Lung (tissue), 17 donors: ENCODE measurements at places on chromosomes 4 and X. TPM values are rescaled to one million over a fixed set of nuclear protein-coding genes. Genes with fewer than 3 reads are reported as not detected.
A peak's percentile ranks its signal among the peaks of the same experiment; 100 is the strongest.

The CC2D2A gene
- 37.0 TPM for total RNA-seq

The GLRB gene
- 1.8 TPM for total RNA-seq

The RAB9B gene
- total RNA-seq = 0.58 TPM

The SCRG1 gene
- 0.64 TPM for total RNA-seq

The USP17L28 gene
- total RNA-seq = not detected

The NSUN7 gene
- total RNA-seq = 20.5 TPM

The SYTL4 gene
- total RNA-seq = 5.6 TPM

The EFHC2 gene
- total RNA-seq = 8.3 TPM

The NLRP2B gene
- total RNA-seq = not detected

The RPL39 gene
- total RNA-seq = 662 TPM

The SPANXN3 gene
- total RNA-seq = not detected

- no peak for DNase-seq
Measured at GRCh38 chr4:161404346-161405110, 759.3 kb downstream of the FSTL5 start.

GRCh38 chr4:75248770-75249407 is 265.3 kb downstream of the RCHY1 start:
- no peak for DNase-seq

GRCh38 chrX:8044947-8045346 is 117.7 kb upstream of the PNPLA4 start:
- DNase-seq = peak; percentile 69

GRCh38 chrX:153626863-153627674 is 19.9 kb upstream of the DUSP9 start:
- no peak for DNase-seq

DNA sequence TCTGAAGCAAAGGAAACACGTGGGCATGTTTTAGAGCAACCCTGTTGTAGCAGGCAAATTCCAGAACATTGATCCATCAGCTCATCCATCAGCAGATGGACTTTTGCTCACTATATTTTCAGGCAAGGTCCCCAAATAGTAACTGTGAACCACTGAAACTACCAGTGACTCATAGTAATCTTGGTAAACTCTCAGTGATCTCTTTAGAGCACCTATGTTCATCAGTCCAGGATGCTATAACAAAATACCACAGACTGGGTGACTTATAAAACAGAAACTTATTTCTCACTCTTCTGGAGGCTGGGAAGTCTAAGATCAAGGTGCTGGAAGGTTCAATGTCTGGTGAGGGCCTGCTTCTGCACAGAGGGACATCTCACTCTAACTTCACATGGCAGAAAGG is 28.9 kb upstream of the BTC start:
- DNase-seq = no peak
